ENCODE measurements at places on chromosomes 5 and 9. TPM values are rescaled to one million over a fixed set of nuclear protein-coding genes. Genes with fewer than 3 reads are reported as not detected.

SPARC gene
- 222 TPM for total RNA-seq

FOXD4L3 gene
- total RNA-seq: 0.33 TPM

SLC46A2 gene
- total RNA-seq: not detected

EGFLAM gene
- 20.6 TPM for total RNA-seq

WDR31 gene
- total RNA-seq: 2.0 TPM

IFNA21 gene
- not detected for total RNA-seq

IL31RA gene
- total RNA-seq: 2.2 TPM

SV2C gene
- total RNA-seq: 0.26 TPM

FLT4 gene
- total RNA-seq: not detected

RHOBTB3 gene
- total RNA-seq: 0.69 TPM

SPINK6 gene
- total RNA-seq: 4.8 TPM

AMBP gene
- total RNA-seq: not detected

ZNF883 gene
- 3.2 TPM for total RNA-seq

TOR1A gene
- total RNA-seq: 38.2 TPM

GDF9 gene
- 0.61 TPM for total RNA-seq

MEIKIN gene
- not detected for total RNA-seq

ZFP37 gene
- total RNA-seq: 1.8 TPM

TEX48 gene
- total RNA-seq: not detected

FAM153A gene
- not detected for total RNA-seq

IL5 gene
- total RNA-seq: not detected

PCDHAC1 gene
- 3.3 TPM for total RNA-seq
